H9 (cell line): ENCODE measurements at places on chromosomes 4 and X.
A peak's percentile ranks its signal among the peaks of the same experiment; 100 is the strongest.

DNA sequence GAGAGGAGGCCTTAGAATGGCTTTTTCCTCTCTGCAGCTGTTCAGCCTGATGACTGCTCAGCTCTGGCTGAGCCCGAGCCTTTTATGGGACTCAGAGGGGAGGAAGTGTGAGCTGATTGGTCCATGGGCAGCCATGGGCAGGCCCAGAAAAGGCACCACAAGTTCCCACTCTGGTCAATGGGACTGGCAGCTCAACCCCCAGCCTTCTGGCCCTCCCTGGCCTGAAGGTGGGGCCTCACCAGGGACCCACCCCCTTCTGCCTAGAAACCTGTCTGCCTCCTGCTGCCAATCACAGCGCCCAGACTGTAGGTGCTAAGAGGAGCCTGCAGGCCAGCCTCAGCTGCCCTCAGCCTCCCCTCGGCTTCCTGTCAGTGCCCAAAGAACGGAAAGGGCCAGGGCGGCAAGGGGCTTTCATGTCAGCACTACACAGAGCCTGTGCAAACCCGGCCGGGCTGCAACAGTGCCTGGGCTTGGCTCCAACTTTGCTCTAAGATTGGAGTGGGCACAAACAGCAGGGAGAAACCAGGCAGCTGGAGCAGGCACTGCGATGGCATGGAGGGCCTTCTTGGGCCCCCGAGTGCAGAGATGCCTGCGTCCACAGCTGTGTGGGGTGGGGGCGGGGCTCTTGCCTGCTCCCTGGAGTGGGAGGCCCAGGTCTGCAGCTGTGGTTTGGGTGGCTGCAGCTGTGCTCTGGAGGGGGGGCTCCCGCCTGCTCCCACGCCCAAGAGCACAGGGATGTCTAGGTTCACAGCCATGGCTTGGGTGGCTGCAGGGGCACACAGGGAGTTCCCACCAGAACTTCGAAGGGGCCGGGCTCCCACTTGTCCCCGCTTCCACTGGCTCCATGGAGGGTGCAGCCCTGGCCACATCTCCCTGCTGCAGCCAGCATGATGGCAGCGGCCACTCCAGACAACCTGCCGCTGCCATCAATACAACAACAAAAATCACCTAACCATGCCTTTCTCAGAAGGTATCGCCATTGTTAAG, 92.6 kb downstream of the NXF2 start:
- peak; percentile 92 for DNase-seq

DNA sequence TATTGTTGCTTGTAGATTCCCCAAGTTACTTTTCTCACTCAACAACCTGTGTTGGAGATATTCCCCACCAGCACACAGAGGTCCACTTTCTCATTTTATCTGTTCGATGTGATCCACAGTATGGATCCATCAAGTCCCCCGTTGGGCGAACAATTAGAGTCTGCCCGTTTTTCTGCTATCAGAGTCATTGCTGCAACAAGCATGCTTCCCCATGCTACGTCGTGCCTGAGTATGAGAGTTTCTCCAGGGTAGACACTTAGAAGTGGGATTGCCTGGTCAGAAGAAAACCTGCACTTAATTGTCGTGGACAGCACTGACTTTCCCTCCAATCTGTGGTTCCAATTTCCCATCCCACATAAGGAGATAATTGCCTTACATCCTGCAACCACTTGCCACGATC, 62.7 kb upstream of the SHOX start:
- no peak for DNase-seq

- no peak for DNase-seq
Measured at GRCh38 chr4:158649111-158649680, 22.5 kb downstream of the C4orf46 start.

- no peak for DNase-seq
Measured at GRCh38 chr4:139801895-139802294, 136.3 kb downstream of the MGST2 start.

DNA sequence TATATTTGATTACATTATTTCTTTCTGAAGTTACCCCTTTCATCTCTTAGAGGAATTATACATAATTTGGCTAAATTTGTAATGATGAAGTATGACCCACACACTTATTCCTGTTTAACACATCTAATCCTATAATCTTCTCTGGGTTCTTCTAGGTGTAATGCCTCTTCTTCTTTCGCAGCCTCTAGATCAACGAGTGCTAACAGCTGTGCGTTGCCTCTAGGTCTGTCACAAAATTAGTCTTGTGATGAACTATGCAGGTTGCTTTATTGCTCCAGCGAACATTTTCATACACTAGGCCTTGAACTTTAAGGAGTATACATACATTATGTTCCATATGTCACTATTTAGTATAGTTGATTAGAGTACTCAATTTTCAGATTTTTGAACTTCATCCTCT, 89.9 kb downstream of the TTC29 start:
- no peak for DNase-seq

DNA sequence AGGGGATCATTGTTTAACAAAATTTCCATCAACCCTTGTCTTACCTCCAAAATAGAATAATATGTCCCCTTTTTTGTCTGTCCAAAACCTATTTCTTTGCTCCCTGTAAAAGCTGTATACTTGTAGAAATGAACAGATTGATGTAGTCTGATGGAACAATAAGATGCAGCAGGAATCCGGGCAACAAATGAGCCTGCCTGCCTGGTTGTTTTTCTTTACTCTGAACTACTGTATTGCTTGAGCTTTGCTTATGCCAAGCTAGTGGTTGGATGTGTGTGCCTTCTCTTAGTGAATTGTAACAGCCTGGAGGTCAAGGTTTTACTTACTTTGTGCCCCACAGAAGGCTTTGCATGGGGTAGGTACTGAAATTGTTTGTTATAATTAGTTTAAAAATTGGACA, 116.2 kb upstream of the TLL1 start:
- DNase-seq, result no peak

- DNase-seq, result no peak
Measured at GRCh38 chrX:132790329-132790728, 168.1 kb downstream of the HS6ST2 start.

GRCh38 chr4:142850478-142850877, 4.4 kb upstream of the INPP4B start:
- no peak for DNase-seq

DNA sequence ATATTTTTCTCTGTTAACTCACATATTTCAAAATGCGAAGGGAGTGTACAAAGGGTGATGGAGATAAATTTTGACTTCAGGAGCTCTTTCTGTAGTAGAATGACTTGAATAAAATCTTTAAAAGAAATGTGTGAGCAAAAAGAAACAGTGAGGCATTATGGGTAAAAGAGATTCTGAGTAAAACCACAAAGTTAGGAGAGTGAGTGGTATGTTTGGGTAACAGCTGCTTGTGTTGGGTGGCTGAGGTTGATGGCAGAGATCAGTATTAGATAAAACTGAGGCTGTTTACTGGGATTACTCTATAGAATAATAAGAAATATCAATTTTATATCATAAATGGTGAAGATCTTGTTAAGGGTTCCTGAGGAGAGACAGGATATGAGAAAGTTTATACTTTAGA, 434.2 kb upstream of the AMOT start:
- no peak for DNase-seq
